ENCODE measurements at places on chromosomes 7 and 10. TPM values are rescaled to one million over a fixed set of nuclear protein-coding genes. Genes with fewer than 3 reads are reported as not detected.

The GOLGA7B gene
- total RNA-seq, result 0.11 TPM

The ZNF25 gene
- 2.7 TPM for total RNA-seq

The KLF14 gene
- not detected for total RNA-seq

The STEAP1B gene
- not detected for total RNA-seq

The POLR3A gene
- total RNA-seq, result 14.1 TPM

The SFTPA1 gene
- total RNA-seq, result not detected

The TAS2R41 gene
- not detected for total RNA-seq

The ERV3-1 gene
- 22.0 TPM for total RNA-seq

The ECHDC3 gene
- total RNA-seq, result 5.2 TPM

The DPYSL4 gene
- total RNA-seq, result 1.2 TPM

The NUTM2E gene
- 0.11 TPM for total RNA-seq

The ZDHHC6 gene
- 19.5 TPM for total RNA-seq

The LBX1 gene
- total RNA-seq, result not detected

The SYNPO2L gene
- total RNA-seq, result under 0.01 TPM

The NT5C3A gene
- total RNA-seq, result 7.5 TPM

The WDR86 gene
- total RNA-seq, result 13.7 TPM
